ENCODE measurements at places on chromosomes 13 and 19.

DNA sequence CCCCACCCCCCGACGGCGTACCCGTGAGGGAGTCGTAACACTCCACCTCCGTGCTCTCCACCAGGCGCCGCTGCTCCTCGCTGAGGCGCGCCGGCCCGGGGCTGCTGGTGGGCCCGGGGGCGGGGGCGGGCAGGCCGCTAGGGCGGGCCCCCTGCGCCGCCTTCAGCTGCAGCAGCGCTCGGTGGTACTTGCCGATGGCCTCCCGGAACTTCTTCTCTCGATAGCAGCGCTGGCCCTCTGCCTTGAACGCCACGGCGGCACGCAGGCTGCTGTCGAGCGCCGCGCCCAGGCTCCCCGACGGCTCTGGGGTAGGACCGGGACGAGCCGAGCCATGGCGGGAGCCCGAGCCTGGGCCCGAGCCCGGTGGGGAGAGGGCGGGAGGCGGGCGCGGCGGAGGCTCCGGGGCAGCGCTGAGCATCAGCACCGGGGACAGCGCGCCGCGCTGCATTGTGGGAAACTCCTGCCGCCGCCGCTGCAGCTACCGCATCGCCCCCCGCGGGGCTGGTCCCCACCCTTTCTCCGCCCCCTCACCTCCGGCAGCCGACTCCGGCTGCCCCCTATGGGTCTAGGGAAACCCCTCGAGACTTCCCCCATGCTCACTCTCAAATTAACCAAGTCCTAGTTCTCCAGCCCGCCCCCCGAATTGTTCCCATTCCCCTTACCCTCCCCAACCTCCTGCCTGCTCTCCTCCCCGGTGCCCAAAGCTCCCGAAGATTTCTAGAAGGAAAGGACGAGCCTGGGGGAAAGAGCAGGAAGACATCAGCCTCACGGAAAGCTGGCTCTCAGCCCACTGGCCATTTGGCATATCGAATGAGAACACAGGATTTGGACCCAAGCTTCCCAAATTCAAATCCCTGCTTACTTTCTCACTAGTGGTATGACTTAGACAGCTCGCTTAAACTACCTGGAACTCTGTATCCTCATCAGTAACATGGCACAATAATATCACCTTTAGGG lies at the start of gene TTC9B:
TSS of gene TTC9B (minus strand) at position 451 of the 957 bp plus-strand sequence. CDS start at position 448, 3 bp downstream.
- no peak for DNase-seq

DNA sequence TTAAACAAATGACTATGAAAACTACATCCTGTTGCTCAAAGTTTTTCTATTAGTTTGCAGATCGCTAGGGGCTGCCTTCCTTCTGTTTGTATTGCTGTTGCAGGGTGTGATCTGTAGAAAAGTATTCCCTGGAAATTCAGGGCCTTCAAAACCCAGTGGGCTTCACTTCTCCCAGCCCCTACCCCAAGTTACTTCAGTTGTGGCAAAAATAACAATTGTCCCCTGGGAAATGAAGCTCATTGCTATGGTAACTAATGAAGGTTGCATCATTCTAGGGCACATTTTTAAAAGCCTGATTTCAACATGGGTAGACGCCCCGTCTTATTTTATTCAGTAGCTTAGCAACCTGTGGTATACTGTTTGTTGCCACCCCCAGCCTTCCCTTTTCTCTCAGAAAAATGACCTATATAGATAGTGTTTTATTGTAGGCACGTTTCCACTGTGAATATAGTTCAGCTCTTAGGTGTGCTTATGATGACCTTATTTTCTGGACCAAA lies 60.9 kb downstream of the WDFY2 start:
- DNase-seq = no peak

DNA sequence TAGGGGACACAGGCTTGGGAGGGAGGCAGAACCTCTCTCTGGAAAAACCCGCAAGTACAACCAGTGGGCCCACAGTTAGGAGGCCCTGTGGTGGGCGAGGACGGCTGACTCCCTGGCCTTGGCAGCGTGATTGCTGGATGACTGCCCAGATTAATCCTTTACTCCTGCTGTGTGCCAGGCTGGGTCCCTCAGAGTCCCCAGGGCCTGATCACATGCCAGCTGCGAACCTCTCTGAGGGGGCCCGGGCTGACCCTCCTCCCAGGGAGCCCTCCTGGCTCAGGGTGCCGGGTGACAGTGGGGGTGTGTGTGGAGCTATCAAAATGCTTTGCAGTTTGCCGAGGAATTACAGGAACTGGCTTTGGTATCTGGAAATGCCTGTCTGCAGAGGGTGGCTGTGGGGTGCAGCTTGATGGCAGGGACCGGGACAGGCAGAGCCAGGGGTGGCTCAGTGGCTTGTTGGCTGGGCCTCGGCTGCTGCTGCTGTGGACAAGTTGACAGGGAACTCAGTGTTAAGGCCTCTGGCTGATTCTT lies 48.9 kb downstream of the DNM2 start:
- DNase-seq = no peak

DNA sequence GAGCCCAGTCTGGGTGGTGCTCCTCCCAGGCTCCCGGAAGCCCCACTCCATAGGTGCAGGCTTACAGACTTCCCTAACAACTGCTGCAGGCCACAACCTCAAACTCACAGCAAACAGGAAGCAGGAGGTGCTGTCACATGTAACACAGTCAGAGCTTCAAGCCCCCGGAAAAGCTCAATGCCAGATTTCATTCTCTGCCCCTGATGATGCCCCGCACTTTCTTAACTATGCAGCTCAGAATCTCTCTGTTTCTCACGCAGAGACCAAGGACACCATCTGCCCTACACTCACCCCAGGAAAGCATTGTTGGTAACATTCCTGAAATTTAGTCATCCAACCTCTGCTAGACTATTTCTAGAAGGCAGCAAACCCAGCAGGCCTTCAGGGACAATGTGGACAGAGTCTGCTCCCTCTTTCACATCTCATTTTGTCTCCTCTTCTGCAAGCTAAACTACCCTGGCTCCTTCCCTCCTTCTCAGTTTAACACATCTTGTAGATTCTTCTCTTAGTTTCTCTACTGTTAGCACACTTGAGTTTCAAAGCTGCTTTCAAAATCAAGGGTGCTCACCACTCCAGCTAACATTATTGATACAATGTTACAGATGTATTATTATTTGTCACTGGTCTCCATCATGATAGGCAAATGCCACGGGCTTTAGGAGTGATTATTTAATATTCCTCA lies 162.5 kb downstream of the KCTD12 start:
- peak; percentile 69 for DNase-seq

DNA sequence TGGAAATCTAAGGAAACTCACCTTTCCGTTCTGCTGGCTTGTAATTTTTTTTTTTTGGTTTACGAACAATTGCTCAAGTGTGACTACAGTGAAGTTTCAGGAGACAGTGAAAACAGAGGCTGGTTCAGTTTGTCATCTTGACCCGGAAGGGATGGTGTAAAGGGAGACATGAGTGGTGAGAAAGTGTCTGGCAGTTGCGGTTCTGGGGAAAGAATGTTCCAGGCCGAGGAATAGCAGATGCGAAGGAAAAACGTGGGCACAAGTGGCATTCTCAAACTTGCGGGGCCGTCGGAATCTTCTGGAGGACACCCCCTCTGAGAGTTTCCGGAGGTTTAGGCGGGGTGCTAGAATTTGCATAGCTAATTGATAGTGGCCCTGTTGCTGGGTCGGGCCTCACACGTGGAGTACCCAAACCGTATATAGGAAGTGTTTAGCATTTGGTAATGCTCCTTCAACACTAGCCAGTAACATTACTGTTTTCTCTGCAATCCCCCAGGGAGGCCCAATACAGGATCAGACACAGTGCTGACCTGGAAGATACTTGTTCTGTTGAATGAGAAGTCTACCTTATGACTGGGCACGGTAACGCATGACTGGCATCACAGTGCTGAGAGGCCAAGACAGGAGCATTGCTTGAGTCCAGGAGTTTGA lies 2.8 kb upstream of the TNFSF9 start:
- no peak for DNase-seq

DNA sequence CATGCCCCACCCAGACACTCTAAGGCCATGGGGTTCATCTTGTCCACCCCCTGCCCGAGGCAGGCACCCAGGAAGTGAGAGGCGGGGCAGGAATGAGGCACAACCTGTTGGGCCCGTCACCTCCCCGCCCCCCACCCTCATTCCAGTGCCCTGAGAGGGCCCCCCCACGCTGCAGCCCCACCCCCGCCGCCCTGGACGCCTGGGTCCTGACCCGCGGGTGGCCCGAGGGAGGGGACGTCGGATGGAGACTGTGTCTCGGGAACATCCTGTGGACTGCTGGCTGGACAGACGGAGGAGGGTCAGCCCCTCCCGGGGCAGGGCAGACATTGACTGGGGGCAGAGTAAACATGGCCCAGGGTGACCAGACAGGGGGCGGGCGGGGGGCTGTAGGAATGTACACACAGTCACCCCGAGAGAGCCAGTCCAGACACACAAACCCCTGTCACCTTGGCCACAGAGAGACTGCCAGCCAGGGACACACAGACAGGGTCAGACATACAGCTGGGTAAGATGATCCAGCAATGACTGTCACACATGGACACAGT lies 7.4 kb upstream of the JUNB start:
- no peak for DNase-seq

GRCh38 chr13:95444006-95444730 lies 108.4 kb upstream of the CLDN10 start:
- DNase-seq = no peak

GRCh38 chr19:41746593-41747227 lies 8.6 kb upstream of the CEACAM6 start:
- peak; percentile 4 for DNase-seq

GRCh38 chr13:27534981-27535380 lies 84.6 kb upstream of the MTIF3 start:
- no peak for DNase-seq

GRCh38 chr19:41144403-41144802 lies 30.2 kb downstream of the CYP2F1 start:
- DNase-seq = peak; percentile 36

DNA sequence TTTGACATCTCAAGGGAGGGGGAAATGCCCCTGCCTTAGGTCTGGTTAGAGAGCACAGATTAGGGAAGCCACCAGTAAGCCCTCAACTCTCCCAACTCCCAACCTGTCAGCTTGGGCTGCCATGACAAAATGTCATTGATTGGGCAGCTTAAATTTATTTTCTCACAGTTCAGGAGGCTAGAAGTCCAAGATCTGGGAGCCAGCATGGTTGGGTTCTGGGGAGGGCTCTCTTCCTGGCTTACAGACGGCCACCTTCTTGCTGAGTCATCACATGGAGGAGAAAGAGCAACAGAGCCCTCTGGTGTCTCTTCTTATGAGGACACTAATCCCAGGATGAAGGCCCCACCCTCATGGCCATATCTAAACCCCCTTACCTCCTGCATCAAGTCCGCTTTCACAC lies 24.2 kb downstream of the C19orf12 start:
- no peak for DNase-seq

DNA sequence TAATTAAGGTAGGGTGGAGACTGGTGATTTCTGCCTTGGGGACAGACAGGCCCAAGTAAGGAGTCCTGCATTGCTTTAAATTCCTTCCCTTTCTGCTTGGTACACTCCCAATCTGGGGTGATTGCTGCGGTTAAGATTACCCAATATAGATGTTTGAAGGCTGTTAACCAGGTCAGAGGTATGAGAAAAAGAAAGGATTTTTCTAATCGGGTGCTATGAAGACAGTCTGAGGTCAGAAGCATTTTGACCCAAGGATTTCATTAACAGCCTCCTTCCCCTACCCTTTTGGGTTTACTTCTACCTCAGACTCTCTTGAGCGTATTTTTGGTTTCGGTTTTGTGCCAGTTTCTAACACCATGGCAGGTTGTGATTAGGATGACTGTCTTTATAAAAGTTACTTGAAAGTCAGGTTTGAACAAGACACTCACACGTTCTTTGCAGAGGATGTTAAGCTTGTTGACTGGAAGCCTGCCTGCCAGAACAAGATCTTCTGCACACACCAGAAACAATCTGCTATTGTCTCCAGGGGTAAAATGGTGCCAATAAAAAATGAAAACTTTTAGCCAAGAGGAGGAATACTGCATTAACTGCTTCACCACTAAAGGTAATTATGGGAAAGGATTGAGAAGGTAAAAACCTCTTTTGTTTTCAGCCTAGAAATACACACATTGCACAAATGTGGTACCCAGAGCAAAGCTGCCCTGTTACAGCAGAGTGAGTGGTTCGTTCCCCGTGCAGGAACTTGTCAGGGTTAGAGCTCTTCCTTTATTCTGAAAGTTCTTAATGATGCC lies 108.8 kb downstream of the NDFIP2 start:
- no peak for DNase-seq

DNA sequence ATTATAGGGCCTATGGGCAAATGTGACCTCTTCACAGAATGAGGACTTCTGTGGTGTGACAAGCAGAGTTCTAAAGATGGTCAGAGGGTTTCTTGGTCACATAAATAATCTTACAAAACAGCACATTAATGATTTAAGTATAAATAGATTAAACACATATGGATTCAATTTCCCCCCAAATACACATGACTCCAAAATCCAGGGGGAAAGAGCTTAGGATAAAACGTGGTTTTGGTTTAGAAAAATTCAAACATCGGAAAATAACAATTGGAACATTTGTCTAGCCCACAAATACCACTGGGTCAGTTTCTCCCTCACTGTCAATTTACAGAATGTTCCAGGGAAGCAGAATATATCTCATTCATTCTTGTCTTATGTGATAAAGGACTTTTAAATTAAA lies 283.1 kb downstream of the COG6 start:
- DNase-seq = no peak

- DNase-seq = no peak
These were observed 423.4 kb downstream of the RFC3 start for GRCh38 chr13:34241332-34241731.

GRCh38 chr19:56617531-56617930 lies 22.4 kb downstream of the ZNF71 start:
- no peak for DNase-seq

GRCh38 chr13:27267596-27267995 lies 3.0 kb upstream of the RASL11A start:
- no peak for DNase-seq

DNA sequence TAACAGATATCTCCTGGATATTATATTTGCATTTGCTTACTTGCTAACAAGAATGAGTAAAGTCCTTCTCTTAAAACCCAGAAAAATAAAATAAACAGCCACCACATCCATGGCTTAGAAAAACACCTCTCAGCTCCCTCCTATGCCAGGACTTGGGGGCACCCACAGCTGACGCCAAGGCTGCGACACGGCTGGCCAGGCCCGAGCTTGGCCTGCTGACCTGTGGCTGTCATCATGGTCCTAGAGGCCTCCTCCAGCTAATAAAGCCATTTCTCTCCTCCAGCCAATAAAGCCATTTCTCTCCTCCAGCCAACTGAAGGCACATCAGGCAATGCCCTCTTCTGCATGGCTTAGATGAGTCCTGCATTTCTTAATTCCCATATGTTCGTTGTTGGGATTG lies 20.9 kb downstream of the C19orf12 start:
- DNase-seq = no peak

DNA sequence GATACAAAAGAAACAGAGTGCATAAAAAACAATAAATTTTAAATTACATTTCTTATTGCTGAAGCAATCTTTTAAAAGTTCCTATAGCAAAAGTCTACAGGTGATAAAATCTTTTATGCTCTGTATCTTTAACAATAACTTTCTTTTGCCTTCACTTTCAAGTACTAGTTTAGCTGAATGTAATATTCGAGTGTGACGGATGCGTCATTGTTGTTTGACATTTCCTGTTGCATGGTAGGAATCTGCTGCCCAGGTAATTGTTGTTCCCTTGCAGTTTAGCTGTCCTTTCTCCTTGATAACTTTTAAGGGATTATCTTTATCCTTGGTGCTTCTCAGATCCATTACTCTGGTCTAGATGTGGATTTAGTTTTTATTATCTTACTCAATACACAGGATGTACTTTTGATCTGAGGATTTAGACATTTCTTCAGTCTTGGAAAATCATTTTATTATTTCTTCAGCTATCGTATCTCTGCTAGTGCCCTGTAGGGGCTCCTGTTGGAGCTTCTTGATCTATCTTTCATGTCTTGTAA lies 2.1 kb upstream of the CPB2 start:
- no peak for DNase-seq
